ENCODE measurements at places on chromosomes 6 and 20.

- no peak for DNase-seq
Measured at GRCh38 chr6:88614316-88614877, 349.0 kb downstream of the RNGTT start.

- DNase-seq: no peak
Measured at GRCh38 chr20:36270744-36271638, 34.7 kb downstream of the AAR2 start.

DNA sequence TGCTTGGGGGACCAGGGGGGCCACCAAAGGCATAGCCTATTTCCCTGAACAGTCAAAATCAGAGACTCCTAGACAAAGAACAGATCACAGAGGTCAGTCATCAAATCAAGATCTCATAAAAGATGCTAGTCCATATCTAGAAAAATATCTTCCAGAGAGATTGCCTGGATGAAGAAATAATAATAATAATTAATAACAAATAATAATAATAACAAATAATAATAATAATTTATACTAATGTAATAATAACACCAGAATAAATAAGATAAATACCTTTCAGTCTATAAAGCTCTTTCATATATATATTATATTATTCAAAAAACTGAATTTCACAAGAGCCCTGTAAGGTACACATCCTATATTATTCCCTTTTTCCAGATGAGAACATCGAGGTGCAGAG lies 129.6 kb downstream of the PAX1 start:
- no peak for DNase-seq

DNA sequence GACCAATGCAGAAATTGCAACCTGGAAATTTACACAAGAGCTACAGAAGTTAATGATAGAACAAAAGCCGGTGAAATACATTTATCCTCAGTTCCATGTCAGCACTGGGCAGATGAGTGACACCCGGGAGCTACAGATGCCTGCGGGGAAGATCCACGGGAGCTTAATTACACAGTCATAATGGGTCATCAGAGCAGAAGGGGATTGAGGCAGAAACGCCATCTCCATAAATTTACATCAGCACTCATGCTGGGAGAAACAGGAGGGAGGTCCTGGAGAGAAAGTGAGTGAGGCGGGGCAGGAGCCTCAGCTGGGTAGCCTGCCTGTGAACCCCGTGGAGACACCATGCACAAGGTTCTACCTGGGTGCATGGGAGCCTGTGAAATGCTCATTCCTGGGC lies 37.6 kb upstream of the CST7 start:
- DNase-seq: peak; percentile 57

DNA sequence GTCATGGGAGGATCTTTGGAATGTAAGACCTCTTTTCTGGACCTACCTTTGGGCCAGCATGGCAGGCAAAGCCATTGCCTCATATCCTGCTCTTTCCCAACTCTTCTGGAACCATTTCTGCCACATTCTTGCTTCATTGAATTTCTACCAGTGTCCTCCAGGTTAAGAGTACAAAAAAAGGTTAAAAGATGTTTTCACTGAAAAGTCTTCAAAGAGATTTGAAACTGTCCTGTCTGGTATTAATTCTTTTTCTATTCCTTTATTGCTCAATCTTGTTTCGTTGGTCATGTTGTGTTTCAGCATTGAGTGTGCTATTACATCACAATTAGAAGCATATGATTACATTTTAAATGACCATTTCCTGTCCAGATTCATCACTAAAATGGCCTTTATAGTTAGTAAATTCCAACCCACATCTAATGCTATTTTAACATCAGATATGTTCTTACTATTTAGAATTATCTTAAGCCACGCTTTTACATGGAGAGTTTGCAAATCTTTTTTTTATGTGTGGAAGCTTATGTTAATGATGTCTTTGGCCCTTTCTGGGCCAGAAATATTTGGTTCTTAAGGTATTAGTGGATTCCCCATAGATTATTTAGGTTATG lies 450.9 kb downstream of the GJA1 start:
- DNase-seq: no peak

GRCh38 chr6:152402791-152403190 lies 234.4 kb downstream of the SYNE1 start:
- DNase-seq: no peak

DNA sequence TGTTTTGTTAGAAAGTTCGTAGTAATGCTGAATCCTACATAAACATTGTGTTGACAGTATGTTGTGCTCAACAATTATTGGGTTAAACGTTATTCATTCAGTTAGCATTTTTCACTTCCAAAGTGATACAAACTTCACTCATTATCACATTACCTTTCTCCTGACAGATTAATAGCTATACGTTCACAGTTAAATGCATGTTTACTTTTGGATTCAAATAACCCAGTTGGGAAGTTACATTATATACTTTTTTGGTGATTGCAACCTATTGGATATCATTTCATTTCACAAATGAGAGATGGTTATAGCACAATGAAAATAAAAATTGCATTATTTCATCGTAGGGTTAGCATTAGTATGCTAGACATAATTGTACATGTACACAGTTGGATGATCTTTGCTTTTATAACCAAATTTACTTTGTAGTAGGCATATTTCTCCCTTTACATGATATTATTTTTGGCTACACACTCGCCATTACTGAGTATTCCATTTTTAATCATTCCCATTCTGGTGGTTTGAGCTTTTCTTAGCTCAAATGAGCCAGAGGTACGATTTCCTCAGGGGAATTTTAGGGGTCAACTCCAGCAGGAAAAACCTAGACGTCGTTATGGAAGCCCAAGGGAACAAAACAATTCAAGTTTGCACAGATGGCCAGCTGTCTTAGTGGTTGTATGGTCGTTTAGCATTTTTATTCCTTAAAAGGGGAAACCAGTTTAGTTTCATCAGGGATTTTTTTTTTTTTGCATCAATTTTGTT lies 2.1 kb upstream of the HIVEP1 start:
- no peak for DNase-seq

- DNase-seq: no peak
Measured at GRCh38 chr6:78089531-78089930, 436.7 kb downstream of the MEI4 start.

Data from NCI-H146 (cell line).